ENCODE measurements at places on chromosomes 6 and 20.

GRCh38 chr20:18928626-18929025 lies 115.0 kb downstream of the SCP2D1 start:
- DNase-seq, result no peak

- no peak for DNase-seq
Measured at GRCh38 chr6:144429753-144430152, 144.6 kb downstream of the UTRN start.

DNA sequence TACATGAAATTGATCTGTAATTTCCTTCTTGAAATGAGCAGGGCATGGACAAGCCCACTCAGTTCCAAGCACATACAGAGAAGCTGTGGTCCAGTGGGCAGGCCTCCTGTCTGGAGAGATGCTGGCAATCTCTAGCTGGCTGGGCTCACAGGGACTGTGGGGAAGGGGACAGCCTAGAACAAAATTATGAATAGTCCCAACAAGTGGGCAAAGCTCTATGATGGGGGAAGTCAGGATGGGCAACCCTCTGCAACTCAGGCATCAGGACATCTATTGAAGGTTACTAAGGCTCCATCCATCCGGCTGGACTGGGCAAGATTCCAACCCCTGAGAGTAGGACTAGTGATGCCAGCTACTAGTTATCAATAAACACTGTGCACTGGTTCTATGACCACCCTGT lies 40.9 kb downstream of the TRERF1 start:
- no peak for DNase-seq

GRCh38 chr20:16059841-16060240 lies 513.4 kb downstream of the KIF16B start:
- DNase-seq, result no peak

- no peak for DNase-seq
Measured at GRCh38 chr6:51578994-51579393, 508.4 kb downstream of the PKHD1 start.

Data from EH (cell line).